ENCODE measurements at places on chromosomes 5 and 9.

- no peak for DNase-seq
Measured at GRCh38 chr5:176735383-176736265, 74.7 kb upstream of the UNC5A start.

GRCh38 chr9:73325983-73326382 is 174.3 kb downstream of the ANXA1 start:
- no peak for DNase-seq

DNA sequence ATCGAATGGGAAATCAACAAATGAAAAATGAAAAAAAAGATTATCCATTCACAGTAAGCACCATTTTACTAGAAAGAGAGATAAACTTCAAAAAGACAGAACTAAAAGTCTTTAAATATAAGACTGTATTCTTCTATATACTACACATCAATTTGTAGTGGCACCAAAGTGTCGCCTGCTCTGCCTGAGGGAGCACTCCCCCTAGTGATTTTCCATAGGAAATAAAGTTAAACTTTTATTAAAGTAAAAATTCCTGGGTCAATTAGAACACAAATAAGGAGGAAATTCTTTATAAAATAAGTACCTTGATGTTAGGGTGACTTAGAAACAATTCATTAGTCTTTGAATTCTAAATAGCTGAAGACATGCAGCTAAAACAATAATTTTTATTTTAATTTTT is 9.7 kb downstream of the RAD1 start:
- no peak for DNase-seq

- no peak for DNase-seq
Measured at GRCh38 chr5:154485096-154485491, 7.1 kb upstream of the HAND1 start.

- no peak for DNase-seq
Measured at GRCh38 chr9:88090151-88090581, 48.1 kb downstream of the SPATA31C2 start.
